ENCODE measurements at places on chromosomes 1 and 21.

DNA sequence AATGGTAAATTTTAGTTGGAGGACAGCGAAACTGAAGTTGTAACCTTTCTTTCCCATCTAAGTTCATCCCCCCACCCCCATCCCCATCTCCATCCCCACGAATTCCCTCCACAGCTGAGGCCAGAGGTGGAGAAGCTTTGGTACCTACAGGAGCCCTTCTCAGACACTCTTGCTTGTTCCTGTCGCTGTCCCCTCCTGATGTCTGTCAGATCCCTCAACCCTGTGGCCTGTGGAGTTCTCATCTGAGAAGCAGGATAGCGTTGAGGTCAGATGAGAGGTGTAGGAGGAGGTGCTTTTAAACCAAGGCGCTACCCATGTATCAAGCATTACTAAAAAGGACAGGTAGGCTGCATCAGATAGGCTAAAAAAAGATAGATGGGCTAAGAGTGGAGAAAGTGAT lies 769 bp downstream of the NTPCR start:
- no peak for DNase-seq

- no peak for DNase-seq
These were observed 25.1 kb upstream of the TINAGL1 start for GRCh38 chr1:31551208-31551607.

GRCh38 chr1:203271962-203272632 lies 33.2 kb upstream of the BTG2 start:
- no peak for DNase-seq

DNA sequence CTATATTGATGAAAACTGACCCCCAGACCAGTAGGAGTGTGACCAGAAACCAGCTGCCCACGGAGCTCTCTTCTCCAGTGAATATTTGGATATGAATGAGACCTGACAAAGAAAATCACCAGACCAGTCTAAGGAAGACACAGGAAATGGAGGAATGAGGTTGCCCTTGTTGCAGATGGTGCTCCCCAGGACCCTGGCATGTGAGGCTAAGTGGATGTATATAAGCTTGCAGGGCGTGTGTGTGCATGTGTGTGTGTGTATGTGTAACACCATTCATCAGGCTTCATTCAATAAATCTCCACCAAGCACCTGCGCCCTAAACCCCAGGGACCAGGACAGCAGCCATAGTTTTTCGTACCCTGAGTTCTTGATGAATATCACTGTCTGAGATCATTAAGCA lies 14.4 kb downstream of the PHLDA3 start:
- no peak for DNase-seq

GRCh38 chr1:207798847-207799246 lies 47.0 kb downstream of the CD46 start:
- no peak for DNase-seq

- DNase-seq: no peak
These were observed 251.7 kb upstream of the ADGRL2 start for GRCh38 chr1:81548918-81549587.

GRCh38 chr1:53206735-53207379 lies 10.2 kb downstream of the CPT2 start:
- no peak for DNase-seq

DNA sequence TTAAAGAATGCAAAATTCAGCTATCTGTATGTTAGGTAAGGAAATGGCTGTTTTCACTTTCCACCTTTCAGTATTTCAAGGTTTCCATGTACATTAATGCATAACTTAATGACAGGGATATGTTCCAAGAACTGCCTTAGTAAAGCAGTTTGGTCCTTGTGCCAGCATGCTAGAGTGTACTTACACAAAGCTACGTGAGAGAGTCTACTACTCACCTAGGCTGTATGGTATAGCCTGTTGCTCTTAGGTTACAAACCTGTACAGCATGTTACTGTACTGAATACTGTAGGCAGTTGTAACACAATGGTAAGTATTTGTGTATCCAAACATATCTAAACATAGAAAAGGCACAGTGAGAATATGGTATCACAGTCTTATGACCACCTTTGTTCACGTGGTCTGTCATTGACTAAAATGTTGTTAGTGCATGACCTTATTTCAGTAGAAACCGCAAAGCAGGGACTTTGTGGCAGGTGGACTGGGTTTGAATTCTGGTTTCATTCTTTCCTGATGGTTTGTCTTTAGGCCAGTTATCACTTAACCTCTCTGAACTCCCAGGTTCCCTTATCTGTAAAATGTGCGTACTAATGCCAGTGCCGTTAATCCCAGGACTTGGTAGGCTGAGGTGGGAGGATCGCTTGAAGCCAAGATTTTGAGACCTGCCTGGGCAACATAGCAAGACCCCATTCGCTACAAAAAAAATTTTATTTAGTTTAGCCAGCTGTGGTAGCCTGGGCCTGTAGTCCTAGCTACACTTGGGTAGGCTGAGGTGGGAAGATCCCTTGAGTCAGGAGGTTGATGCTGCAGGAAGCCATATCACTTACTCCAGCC lies 4.9 kb downstream of the SMYD2 start:
- no peak for DNase-seq

DNA sequence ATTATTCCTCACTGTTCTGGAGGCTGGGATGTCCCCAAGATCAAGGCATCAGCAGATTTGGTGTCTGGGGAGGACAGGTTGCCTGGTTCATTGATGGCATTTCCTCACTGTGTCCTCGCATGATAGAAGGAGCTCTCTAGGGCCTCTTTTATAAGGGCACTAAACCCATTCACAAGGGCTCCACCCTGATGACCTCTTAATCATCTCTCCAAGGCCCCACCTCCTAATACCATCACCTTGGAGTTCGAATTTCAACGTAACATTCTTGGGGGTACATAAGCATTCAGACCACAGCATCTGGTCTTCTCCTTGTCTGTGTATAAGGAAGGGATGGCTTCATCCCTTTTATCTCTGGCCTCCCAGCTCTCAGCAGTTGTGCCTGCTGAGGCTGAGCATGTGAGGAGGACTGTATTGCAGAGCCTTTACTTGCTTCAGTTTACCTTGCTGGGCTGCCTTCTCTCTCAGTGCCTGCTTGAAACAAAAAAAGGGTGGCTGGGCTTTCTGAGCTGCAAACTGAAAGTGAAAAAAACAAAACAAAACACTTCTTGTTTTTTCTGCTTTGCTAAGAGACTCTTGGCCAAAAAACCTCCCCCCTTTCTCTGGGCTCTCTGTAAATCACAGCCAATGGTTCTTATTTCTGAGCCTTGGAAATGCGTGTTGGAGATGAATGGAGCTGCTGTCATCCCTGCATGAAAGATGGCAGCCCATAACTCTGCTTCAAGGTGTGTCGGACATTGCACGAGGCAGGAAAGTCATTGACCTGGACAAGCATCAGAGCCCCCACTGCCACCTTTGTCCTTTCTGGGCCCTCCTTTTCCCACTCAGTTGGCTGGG lies 75.8 kb downstream of the RHOU start:
- DNase-seq: no peak

DNA sequence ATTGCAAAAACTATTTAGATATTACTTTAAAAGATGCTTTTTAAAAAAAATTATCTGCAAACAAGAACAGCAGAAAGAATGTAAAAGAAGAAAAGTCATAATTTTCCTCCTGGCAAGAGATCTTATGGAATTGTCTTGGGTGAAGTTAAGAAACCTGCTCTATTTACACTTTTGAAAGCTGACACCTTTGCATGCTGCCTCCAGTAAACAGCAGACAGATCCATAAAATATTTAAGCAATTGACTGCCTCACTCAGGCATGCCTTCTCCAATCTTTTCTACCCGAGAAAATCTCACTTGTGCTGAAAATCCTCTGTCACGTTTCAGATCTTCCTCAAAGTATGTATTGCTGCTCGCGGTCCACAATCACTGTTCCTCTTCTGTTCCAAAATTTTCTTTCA lies 107.9 kb upstream of the ZP4 start:
- DNase-seq: no peak

DNA sequence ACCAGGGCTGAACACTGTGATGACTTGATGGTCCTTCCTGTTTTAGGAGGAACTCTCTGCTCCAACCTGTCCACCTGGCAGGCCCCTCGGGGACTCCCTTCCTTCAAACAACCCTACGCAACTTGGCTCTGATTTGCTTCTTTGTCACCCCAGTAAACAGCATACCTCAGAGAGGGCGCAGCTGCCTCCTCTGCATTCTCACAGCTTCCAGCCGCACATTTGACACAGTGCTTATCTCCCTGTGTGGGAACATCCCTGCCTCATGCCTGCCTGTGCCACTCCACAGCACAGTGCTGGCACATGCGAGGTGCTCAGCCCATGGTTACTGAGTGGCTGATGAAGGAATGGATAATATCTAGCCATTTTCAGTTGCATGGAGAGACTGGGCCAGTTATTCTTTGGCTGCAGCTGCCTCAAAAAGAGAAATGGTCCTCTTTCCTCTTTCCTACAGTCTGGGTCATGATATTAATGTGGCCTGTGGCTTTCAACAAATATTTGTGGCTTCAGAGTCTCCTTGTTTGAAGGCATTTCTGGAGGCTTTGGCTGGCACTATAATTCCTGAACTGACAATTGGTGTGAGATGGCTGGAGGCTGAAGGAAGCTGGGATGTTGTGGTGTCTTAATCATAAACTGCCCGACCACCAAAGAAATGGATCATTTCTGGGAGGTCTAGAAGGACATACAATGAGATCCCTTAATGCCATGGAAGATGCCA lies 77.9 kb downstream of the TENT5C start:
- DNase-seq: no peak

DNA sequence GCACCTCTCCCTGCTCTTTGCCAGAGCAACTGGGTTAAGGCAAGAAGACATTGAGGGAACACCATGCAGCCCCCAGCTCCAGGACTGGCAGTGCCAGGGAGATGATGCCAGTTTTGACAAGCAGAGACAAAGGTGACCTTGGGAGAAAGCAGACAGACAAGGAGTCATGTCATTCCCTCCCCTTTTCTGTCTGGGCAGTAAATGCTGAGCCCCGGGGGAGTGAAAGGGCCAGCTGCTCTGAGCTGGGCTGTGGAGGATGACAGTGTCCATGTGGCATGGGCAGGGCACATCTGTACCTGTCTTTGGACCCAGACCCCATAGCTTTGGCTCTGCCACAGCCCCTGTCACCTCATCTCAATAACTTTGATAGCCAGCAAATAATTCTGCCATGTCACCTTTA lies 24.2 kb downstream of the PLEKHA6 start:
- no peak for DNase-seq

DNA sequence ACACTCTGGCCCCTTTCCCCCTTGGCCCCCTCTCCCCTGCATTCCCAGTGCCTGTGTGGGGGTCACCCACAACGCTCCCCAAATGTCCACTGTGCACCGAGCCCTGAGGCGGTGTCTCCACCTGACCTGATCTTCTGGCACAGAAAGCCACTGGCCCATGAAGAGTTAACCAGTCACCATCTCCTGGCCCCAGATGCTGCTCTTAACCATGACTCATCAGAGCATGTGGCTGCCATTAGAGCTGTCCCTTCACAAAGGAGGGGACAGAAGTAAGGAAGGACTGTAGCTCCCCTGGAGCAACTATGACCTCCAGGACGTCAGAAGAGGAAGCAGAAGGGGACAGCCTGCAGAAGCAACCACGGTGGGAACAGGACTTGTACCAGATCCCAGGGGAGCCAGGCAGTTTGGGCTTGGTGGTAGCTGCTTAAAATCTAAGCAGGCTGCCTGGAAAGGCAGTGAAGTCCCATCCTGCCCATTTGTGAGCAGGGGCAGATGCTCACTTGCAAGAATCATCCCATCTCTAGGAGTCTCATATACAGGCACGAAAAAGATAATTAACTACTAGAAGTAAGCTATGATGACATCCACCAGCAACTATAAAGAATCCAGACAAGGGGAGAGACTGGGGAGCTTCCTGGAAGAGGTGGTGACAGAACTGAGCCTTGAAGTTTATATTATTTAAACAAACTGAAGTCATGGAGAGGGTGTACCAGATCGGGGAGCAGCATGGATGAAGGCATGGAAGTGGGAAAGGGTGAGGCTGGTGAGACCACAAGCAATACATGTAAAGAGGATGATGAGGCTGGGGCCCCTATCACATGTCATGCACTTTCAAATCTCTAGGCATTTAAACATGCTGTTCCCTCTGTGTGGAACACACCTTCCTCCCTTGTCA lies 1.1 kb upstream of the TTC39A start:
- no peak for DNase-seq

- DNase-seq: no peak
These were observed 237.5 kb upstream of the ESRRG start for GRCh38 chr1:216960716-216961115.

DNA sequence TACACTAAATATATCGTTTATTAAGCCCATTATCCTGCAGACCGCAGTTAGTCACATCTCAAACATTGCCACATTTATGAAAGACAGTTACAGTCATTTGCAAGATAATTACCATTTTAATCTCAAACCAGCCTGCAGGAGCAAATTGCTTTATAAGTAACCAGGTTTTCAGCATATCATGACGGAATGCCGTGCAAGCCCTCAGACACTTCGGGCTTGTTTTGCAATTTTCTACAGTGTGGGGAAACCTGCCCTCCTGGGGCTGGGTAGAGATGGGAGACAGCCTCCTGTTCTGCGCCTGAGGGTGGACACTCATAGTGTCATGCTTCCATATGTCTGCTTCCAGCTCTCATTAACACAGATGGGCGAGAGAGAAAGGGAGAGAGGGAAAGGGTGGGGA lies 563.9 kb downstream of the NPHP4 start:
- DNase-seq: no peak

DNA sequence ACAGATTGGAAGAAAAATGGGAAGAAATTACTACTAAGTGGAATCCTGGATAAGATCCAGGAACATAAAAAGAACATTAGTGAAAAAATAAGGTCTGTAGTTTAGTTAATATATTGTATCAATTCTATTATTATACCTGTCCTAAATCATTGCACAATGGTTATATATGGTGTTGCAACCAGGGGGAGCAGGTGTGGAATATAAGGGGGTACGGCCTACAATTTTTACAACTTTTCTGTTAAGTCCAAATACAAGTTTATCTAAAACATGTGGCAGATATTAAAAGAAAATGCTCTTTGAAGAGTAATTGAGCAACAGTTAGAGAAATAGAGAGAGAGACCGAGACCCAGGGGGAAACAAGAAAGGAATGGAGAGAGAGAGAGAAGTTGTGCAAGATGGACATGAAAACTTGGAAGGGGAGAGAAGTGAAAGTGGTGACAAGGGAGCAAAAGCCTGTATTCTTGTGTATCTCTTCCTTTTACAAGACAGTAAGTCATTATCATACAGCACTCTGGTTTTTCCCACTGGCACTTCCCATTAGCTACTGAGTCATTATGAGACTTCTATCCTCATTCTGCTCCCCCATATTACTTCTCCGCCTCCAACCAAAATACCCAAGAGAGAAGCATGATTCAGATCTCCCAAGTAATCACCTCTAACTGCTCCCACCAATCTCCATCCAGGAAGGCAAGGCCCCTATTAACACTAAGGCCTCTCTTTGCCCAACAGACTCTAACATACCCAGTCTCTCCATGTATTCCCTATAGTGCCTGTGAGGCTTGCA lies 22.3 kb upstream of the TRAF3IP3 start:
- no peak for DNase-seq

DNA sequence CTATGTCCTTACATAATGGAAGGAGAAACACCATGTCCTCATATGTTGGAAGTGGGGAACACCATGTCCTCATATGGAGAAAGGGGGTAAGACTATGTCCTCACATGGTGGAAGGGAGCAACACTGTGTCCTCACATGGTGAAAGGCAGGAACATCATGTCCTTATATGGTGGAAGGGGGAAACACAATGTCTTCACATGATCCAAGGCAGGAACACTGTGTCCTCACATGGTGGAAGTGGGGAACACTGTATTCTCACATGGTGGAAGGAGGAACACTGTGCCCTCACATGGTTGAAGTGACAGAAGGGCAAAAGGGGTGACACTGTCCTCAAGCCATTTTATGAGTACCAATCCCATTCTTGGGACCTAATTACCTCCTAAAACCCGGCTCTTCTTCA lies 146.3 kb upstream of the ETV3 start:
- DNase-seq: no peak

Data from activated gamma-delta T cell (primary cell).